ENCODE measurements at places on chromosomes 2 and 18.
A peak's percentile ranks its signal among the peaks of the same experiment; 100 is the strongest.

DNA sequence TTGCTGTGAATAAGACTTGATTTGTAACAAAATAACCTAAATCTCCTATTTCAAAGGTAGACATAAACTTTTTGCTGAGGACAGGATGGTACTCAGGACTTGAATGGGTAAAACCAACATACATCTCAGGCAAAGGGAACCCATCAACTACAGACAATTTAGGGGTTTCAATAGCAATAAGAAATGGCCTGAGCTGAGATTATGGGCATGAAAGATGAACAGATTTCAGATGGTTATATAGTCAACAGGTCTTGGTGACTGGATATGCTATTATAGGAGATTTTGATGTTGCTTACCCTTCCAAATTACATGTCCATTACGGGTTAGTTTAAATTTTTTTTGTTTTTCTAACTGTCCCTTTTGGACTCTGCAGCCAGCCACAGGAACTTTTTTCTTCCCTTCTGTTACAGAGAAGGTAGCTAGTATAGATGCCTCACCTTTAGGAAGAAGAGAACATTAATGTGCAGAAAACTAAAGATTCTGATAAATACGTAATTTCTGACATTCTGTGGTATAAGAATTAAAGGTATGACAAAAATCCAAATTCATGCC lies 4.6 kb downstream of the RPS27A start:
- DNase-seq, result no peak

DNA sequence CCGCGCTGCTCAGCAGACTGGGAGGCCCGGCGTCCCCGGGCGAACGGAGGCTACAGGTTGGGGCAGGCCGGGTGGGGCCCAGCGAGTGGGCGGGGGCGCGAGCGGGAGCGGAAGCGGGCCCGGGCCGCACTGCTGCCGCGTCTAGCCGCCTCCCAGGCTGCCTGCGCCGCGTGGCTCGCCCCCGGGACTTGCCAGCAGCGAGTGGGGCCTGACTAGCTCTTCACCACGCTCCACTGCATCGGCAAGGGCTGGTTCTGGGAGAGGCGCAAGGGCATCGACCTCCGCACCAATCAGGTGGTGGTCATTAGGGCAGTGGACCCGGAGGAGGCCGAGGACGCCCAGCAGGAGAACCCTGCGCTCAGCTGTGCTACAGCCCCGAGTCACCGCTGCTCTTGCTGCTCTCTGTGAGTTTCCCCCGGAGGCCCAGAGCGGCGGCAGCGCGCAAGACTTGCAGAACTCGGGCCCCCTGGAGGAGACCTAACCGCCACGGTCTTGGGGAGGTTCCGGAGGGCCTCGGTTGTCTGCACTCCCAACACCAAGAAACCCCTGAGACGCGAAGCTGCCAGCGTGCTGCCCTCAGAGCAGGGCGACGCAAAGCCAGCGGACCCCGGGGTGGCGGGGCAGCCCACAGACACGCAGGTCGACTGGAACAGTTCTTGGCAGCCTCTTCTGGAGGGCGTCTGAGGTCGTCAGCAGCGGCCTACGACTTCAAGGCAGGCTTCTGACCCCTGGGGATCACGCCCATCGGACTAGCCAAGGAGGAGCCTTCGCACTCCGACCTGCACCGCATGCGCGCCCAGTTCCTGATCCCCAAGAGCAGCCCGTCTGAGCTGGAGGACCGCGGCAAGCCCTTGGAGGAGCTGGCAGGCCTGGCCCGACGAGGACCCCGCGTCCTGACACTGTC lies 27.2 kb upstream of the PTPN2 start:
- peak; percentile 77 for DNase-seq

GRCh38 chr2:231925303-231926179 lies 655 bp downstream of the NPPC start:
- DNase-seq, result peak; percentile 86

GRCh38 chr18:10681581-10682367 lies 155.9 kb downstream of the NAPG start:
- DNase-seq, result no peak

GRCh38 chr2:8514796-8515758 lies 166.8 kb upstream of the ID2 start:
- peak; percentile 70 for DNase-seq
